Karpas-422 (cell line): ENCODE measurements at places on chromosomes 5 and 9.

DNA sequence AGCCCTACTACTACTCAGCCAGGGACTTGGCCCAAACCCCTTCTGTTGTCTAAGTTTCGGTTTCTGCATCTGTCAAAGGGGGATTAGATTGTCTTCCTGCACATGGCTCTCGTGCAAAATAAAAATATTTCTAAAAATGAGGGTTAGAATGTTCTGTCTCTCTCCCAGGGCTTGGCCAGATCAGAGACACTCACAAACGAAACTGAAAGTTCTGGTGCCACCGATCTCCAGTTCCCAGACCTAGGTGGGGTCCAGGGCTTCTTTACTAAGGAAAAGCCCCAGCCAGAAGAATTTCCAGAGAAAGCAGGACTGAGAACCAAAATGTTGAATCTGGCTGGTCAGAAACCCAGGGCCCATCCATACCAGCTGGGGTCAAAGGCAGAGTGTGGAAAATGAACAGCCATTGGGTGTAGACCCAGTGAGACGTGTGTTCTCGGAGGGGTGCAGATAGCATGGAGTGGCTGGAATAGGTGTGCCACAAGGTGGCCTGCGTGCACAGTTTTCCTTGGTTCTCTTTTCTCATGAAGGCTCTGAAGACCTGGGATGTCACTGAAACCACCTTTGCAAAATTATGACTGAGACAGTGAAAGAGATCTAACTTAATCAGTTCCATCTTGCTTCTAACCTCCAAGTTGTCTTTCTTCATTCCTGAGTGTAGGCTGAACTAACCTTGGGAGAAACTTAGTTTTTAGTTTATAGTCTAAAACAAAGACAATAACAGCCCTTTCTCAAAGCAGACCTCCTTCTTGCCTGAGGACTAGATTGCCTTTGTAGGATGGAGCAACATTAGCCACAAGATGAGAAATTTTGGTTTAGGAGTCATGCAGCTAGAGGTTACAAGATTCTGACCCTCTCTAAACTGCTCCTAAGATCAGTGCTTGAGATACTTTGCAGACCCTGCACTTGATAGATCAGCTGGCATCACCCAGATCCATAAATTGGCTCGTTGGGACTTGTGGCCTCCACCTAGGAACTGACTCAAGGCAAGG, 2.3 kb upstream of the SLC23A1 start:
- DNase-seq = no peak

GRCh38 chr5:54212331-54212730, 98.0 kb downstream of the ARL15 start:
- no peak for DNase-seq

- no peak for DNase-seq
These were observed 72.2 kb downstream of the PRDM9 start for GRCh38 chr5:23579566-23579965.

- no peak for DNase-seq
These were observed 562.5 kb downstream of the CSNK1G3 start for GRCh38 chr5:124074500-124074899.

- peak; percentile 33 for DNase-seq
These were observed 70.7 kb upstream of the TAF1L start for GRCh38 chr9:32706004-32706724.

GRCh38 chr9:128218518-128219389, 15.6 kb downstream of the DNM1 start:
- DNase-seq = peak; percentile 99

DNA sequence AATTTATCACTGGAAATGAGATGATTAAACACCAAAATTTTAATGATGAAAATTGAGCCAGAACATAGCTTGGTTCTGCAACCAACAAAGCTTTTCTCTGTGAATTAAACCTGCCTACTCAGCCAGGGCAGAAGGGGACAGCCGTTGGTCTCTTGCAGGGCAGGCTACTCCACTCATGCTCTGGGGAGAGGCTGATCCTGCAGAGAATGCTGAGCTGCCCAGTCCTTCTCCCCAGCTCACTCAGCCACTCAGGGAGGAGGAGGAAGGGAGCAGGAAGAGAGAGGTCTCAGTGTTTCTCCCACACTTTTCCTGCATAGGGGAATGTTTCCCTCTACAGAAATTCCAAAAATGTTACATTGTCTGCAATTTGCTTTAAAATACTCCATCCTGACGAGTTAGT, 40.4 kb upstream of the HMHB1 start:
- no peak for DNase-seq

DNA sequence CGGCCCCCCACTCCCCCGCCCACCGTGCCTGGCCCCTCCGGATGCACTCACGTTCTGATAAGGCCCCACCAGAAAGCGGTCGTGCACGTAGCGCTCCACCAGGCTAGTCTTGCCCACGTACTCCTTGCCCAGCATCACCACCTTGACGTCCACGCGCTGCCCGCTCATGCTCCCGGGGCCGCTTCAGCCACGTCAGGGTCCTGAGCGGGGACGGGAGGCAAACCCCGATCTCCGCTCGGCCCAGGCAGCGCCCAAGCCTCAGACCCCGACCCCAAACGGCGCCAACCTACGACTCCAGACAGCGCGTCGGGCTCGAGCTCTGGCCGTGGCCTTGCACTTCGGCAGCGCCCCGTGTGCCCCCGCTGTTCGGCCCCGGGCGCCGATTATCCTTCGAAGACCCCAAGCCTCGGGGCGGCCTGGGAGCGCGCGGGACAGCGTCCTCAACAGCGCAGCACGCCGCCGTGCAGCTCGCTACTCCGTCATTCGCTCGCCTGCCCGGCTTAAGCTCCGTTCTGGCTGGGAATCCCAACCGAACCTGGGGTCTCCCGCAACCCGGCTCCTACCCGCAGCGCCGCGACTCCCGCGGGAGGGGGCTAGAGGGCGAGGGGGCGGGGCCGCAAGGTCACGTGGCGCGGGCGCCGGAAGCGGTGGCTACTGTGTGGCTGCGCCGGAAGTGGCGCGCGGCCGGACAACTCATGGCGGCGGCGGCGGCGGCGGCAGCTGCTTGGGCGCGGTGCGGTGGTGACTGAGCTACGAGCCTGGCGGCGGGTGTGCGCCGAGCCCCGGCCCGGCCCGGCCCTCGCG, at the start of the genes PRELID1 and RAB24:
TSS of gene PRELID1 (plus strand) at position 679 of the 804 bp plus-strand sequence. CDS start 187 bp downstream, outside the sequence.
TSS of gene RAB24 (minus strand) at position 599 of the 804 bp plus-strand sequence. CDS start at position 168, 431 bp downstream.
- DNase-seq = peak; percentile 96

DNA sequence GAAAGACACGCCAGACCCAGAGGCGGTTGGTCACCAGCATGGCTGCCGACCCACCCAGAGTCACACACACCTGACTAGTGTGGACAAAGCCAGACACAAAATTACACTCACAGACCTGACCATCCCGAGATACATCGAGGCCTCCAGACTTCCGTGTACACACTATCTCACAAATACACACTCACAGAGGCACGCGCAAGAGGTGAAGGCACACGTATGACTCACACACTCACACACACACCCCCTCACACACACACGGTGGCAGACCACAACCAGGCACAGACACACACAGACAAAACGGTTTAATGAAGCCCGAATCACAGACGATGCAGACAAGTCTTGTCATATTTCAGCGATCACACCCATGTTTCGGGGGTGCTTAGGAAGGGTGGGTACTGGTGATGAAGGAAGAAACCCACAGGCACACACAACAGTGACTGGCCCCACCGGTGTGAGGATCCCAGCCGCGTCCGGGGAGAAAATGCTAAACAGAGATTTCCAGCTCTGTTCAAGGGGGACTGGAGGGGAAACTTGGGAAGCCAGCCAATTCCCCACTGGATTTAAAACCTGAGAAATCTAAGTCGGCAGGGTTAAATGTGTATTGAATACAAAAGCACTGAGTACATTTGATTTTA, 51.3 kb downstream of the CRB2 start:
- DNase-seq = no peak

- DNase-seq = no peak
These were observed 5.8 kb upstream of the BICD2 start for GRCh38 chr9:92770360-92770995.

DNA sequence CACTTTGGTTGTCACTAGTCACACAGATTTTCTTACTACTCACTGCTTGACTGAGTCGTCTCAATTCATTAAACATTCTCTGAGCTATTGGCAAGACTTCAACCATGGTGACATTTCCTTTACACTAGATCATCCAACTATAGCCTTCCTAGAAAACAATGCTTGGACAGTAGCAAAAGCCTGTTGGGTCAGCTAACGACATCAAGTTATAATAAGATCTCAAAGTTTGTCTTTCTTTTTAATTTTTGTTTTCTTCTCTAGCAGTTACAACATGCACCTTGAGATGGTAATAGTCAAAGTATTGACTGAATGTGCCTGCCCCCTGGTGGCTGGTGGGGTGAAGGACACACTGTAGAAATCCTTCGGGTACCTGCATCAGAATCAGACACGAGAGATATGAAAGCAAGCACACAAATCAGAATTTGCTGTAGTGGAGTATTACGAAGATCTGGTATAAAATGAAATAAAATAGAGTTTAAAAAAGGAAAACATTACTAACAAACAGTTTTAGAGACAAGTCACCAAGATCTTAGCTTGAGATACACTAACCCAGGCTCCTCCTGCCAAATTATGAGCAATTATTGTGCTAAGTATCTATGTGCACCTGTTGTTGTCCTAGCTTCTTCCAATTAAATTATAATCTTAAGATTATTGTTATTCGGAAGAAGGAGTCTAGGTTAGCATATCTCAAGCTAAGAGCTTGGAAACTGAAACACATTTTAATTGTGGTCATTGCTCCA, 81.2 kb downstream of the ARL15 start:
- DNase-seq = peak; percentile 77

GRCh38 chr5:43099640-43100039, 21.1 kb upstream of the ZNF131 start:
- no peak for DNase-seq

DNA sequence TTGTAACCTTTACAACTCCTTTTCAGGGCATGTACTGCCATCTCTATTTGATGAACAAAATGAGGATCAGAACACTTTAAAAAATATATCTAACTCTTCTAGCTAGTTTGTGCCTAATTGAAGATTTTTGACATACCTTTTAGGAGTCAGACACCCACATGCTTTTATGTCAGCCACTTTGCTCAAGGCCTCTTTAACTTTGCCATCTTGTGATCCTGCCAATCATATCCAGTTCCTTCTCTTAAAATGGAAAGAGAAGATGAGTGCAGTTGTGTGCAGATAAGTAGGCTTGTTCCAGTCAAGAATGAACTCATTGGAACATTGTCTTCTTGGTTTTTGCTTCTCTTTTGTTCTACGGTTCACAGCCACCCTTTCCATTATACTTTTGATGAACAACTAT, 425.6 kb upstream of the TNC start:
- no peak for DNase-seq

DNA sequence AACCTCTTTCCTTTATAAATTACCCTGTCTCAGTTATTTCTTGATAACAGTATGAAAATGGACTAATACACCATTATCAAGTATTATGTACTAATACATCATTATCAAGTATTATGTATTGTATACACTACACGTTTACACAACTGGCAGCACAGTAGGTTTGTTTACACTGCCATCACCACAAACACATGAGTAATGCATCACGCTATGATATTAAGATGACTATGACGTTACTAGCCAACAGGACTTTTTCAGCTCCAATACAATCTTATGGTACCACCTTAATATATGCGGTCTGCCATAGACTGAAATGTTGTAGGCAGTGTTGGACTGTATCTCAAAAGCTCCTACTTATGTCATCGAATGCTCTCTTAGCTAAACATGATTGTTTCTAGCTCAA, 28.2 kb downstream of the PRELID2 start:
- DNase-seq = no peak

GRCh38 chr5:103232393-103232999, 26.1 kb upstream of the MACIR start:
- peak; percentile 71 for DNase-seq

GRCh38 chr5:1913578-1913977, 30.9 kb upstream of the IRX4 start:
- DNase-seq = no peak

DNA sequence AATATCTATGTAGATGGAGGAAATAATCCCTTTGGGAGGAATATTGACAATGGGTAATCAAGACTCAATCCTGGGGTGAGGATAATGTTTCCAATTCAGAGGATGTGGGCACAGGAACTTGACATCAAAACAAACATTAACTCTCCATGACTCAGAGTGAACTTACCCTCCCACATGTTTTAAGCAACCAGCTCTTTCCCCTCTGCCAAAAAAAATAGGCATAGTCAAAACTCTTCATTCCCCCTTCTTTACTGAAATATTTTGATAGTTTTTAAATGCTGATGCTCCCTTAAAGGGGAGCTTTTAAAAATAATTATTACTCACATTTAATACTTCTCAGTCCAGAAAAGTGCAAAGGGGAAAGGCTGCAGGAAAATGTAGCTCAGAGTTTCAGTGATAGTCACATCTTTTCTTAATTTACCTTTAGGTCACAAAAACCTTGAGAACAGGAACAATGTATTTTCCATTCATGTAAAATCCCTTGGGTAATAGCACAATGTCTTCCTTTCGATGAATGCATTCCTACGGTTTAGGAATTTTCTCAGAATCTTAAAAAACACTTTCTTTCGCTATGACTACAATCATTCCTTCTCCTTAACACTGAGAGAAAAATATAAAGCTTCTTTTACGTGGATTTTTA, 298.4 kb upstream of the GRAMD2B start:
- no peak for DNase-seq

DNA sequence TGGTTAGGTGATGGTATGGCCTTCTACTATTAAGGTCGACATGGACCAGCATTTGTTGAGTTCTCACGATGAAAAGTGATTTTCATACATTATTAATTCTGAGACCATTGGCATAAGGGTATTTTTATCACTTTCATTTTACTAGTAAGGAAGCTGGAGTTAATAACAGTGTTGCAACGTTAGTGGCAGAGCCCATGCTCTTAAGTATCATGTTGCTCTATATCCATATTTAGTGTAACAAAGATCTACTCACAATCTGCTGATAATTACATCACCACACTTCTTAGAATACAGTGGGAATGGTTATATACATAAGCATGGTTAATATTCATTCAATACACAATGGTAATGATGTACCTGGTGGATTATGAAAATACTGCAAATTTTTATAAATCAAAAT, 81.9 kb downstream of the PRR16 start:
- DNase-seq = no peak

GRCh38 chr9:86827893-86828292, 119.4 kb downstream of the GAS1 start:
- peak; percentile 20 for DNase-seq

DNA sequence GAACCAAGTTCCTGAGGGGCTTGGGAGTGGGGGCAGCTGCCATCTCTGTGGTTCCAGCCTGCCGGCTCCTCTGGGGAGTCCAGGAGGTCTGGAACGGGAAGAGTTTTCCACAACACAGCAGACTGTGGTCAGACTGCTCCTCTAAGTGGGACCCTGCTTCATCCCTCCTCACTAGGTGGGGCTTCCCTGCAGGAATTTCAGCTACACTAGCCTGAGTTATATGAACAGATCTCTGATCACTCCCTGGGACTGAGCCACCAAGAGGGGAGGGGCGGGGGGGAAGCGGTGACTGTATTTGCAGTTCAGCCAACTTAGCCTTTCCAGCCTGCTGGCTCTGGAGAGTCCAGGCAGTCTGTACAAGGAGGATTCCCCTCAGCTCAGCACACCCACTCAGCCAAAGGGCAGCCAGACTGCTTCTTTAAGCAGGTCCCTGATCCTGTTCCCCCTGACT, 19.4 kb downstream of the DTWD2 start:
- DNase-seq = no peak
